Cortex of kidney (tissue), 1 donor: ENCODE measurements at places on chromosomes 1 and 21.

- no peak for DNase-seq
These were observed 34.7 kb downstream of the PRRX1 start for GRCh38 chr1:170698301-170699275.

DNA sequence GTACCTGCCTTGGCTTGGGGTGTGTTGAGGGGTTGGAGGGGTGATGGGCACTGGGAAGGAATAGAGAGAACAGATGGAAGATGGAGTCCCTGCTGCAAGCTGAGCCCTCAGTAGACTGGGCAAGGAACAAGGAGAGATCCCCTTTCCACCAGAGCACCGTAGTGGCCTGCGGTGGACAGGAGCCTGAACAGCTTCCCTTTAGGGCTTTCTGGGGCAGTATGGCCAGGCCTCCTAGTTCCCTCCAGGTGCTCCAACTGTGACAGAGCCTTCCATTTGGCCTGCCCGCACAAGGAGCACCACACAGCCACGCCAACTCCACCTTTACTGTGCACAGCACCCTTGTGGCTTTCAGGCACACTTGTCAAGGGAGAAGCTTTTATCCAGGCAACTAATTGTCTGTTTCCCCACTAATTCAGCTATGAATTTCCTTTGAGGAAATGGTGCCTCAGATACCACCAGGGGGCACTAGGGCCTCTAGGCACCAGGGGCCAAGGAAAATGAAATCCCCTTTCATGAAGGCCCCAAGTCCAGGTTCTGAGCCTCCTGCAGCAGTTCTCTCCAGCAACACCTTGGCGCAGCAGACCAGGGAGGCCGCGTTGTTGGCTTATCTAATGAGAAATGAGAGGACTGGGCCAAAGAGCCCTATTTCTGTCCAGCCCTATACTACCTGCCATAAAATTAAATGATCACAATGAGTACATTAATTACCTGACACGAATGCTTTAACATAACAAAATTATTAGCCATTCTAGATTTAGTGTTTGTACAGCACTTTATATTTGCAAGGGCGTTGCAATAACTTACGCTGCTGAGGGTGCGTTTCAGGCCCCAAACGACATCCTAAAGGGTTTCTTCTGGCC, 23.1 kb upstream of the ERI3 start:
- DNase-seq: no peak

DNA sequence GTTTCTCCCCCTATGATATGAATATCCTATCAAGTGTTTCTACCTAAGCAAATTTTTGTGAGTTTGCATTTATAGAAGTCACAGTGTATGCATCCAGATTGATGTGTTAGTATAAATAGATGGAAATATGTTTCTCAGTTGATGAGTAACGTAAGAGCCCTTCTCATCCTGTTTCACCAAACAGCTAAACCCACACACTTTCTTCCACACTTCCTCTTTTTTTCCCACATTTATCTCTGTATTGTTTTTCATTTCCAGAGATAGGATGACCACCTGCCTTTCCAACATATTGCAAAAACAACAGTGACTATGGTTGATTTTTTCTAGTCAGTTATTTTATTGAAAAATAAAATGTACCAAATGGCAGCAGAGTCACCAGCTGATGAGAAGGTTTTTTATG, 490.1 kb downstream of the NEGR1 start:
- DNase-seq: no peak

DNA sequence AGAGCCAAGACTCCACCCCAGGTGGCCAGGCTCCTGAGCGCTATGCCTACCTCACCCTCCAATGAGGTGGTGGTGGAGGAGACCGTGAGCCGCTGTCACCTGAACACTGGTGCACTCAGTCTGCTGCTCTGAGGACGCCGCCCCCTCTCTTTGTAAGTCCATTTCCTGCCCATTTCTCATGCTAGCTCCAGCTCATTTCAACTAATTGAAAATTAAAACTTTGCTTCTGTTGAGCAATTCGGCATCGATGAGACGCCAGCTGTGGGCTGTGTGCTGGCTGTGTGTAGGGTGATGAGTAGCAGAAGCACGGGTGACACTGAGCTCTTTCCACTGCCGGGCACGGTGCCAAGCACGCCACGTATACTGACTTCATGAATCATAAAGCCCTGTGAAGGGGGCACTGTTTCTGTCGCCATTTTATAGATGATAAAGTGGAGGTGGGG, 11.2 kb downstream of the TNFRSF1B start:
- DNase-seq: no peak

- no peak for DNase-seq
These were observed 33.2 kb upstream of the PAX7 start for GRCh38 chr1:18597160-18598042.

GRCh38 chr1:40753142-40753882, 30.3 kb upstream of the KCNQ4 start:
- no peak for DNase-seq

GRCh38 chr1:44542420-44543063, 131.7 kb downstream of the TMEM53 start:
- no peak for DNase-seq

GRCh38 chr1:61477301-61477700, 247.6 kb downstream of the TM2D1 start:
- no peak for DNase-seq

- no peak for DNase-seq
These were observed 22.0 kb downstream of the EIF4G3 start for GRCh38 chr1:21154717-21155116.

DNA sequence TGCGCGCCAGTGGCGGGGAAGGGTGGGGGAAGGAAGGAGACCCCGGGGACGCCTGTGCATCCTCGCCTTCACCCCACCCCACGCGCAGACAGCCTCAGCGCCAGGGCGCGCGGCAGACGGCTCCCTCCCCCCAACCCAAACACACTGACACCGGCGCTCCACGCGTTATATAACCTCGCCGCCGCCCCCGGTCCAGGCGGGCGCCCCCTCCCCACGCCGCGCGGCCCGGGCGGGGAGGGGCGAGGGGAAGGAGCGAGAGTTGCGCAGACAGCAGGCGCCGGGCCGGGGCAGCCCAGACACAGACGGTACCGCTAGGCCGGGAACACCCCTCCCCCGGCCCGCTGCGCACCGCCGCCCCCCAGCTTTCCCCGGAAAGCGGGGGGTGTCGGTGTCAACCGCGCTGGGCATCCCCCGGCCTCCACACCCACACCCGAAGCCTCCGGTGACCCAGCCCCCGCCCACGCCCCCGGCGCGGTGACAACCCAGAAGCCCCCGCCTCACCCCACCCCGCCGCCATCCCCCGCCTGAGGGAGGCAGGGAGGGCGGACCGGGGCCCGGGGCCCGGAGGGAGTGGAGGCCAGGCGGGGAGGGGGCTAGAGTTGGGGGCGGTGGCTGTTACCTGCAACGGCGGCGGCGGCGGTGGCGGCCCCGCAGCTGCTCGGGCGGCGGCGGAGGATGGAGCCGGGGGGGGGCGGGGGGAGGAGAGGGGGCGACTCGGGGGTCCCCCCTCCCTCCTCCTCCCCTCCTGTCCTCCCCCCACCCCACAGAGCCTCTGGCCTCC, 432 bp downstream of the AKT3 start:
- DNase-seq: no peak

- DNase-seq: no peak
These were observed 144.6 kb downstream of the PLPP3 start for GRCh38 chr1:56434740-56435139.

GRCh38 chr1:99326215-99326949, 62.1 kb downstream of the PLPPR4 start:
- no peak for DNase-seq

GRCh38 chr1:6971048-6971447, 185.8 kb downstream of the CAMTA1 start:
- no peak for DNase-seq

DNA sequence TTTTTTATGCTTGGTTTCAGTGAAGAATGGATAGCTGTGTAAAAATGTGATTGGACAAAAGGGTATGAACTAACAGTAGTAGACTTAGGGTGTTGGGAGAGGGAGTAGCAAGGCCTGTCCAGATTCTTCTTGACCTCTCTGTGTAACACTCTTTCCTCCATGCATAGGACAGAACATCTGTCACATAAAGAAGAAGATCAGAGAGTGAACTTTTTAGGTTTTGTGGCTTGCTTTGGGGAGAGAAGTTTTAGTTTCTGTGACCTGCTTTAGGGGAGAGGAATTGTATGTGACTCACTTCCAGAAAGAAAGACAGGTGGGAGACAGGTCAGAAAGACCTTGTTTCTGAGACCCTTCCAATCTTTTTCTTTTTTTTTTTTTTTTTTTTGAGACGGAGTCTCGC, 27.3 kb upstream of the LRRC52 start:
- no peak for DNase-seq

- DNase-seq: no peak
These were observed 13.4 kb downstream of the CATSPER4 start for GRCh38 chr1:26203642-26204318.

DNA sequence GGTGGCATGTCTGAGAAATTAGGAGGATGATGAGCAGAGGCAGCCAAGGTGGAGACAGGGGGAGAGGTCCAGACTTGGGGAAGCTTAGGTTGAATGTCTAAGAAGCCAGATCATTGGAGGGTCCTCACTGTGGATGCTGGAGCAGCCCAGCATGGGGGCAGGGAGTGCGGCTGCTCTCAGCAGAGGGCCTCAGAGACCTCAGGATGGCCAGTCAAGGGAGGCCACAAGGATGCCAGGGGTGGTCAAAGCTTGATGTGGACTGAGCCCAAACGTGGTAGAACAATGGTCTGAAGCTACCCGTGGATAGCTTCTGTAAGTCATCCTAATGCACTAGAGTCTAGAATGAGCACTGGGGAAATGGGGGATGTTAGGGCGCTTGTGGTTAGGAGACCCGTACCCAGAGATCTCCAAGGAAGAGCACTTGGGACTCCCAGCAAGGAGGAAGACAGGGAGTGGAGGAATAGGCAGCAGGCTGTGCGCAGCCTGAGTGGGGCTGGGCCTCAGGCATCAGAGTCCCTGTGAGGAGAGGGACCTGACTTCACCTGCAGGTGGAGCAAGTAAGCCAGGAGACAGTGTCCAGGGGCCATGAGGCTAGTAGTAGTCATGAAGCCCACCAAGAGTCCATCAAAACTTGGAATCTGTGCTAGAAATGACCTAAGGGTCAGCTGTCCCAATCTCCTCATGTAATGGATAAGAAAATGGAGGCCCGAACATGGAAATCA, 4.3 kb upstream of the S100A9 start:
- no peak for DNase-seq

- no peak for DNase-seq
These were observed 3.3 kb upstream of the LGALS8 start for GRCh38 chr1:236520445-236521005.

DNA sequence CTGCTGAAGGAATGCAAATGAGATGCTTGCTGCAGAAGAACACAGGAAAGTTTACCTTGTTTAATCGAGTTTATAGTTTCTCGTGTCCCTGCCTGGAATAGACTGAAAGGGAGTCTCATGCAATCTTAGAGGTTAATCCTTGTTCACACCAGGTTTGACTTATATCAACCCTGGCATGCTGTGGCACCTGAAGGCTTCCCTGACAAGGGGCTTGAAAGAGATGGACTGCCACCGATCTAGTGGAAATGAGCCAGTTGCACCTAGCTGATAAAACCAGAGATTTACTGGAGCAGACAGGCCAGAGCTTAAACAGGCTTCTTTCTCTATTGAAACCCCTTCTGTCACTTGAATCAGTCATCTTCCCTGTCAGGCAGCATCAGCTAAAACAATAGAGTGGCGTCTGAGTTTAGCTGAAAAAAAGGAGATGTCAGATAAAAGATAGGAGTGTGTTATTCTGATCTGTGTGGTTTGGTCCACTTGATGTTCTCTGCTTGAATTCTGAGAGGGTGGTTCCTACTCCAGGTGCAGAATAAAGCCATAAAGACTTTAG, 349.7 kb downstream of the RWDD3 start:
- DNase-seq: no peak

DNA sequence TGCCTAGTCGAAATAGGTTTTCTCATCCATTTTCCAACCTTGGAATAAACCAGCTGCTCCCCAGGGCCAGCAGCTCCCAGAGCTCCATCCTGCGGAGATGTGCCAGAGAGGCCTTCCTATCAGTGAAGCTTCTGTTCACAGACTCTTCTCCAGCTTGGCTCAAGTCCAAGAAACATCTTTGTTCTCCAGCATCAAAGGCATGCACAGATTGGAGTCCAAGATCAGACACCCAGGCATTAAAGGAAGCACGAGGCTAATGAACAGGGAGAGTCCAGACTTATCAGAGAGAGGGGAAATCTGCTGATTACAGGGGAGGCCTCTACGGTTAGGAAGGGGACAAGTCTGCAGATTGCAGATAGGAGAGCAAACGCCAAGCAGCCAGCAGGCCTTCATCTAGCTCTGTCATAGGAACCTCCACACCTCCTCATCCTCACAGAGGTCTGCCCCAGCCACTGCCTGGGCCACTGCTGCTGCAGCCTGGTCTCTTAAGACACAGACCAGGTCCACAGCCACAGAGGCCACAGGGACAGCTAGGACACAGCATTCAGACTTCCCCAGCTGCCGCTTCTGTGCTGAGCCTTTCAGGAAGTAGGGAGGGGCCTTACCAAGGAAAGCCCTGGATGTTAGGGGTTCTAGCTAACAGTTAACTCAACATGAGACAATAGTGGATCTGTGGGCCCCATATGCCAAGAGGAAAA, 3.4 kb downstream of the PRR9 start:
- no peak for DNase-seq

GRCh38 chr21:45891388-45892155, 90.0 kb upstream of the COL6A1 start:
- no peak for DNase-seq

DNA sequence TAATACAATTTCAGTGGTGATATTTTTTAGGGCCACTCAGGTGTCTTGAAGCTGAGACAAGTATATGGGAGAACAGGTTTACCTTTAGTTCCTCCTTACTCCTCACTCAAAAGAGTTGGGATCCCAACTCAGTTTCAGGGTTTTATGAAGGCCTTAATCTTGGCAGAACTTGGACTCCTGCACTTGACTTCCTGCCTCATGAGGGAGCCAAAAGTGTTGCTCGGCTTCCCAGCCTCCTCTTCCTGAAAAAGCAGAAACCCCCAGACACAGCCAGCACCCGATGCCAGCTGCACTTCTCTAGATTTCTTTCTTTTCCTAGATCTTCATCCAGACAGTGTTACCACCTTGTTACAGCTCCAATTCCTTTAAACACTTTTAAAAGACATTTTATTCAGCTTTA, 70.8 kb upstream of the TMPRSS2 start:
- DNase-seq: no peak

GRCh38 chr1:186443638-186444037, 17.3 kb downstream of the PDC start:
- DNase-seq: no peak

GRCh38 chr21:34320011-34320410, 43.8 kb upstream of the KCNE2 start:
- no peak for DNase-seq

- no peak for DNase-seq
These were observed 11.1 kb upstream of the IRF2BP2 start for GRCh38 chr1:234621127-234621468.
